CD4-positive, alpha-beta T cell treated with Interleukin-4 for 4 hours (primary cell): ENCODE measurements at places on chromosomes 2 and 18.
A peak's percentile ranks its signal among the peaks of the same experiment; 100 is the strongest.

- DNase-seq: no peak
Observed at GRCh38 chr18:49691177-49691608, 122.1 kb downstream of the ACAA2 start.

GRCh38 chr2:63926815-63927214 lies 85.1 kb downstream of the UGP2 start:
- no peak for DNase-seq

DNA sequence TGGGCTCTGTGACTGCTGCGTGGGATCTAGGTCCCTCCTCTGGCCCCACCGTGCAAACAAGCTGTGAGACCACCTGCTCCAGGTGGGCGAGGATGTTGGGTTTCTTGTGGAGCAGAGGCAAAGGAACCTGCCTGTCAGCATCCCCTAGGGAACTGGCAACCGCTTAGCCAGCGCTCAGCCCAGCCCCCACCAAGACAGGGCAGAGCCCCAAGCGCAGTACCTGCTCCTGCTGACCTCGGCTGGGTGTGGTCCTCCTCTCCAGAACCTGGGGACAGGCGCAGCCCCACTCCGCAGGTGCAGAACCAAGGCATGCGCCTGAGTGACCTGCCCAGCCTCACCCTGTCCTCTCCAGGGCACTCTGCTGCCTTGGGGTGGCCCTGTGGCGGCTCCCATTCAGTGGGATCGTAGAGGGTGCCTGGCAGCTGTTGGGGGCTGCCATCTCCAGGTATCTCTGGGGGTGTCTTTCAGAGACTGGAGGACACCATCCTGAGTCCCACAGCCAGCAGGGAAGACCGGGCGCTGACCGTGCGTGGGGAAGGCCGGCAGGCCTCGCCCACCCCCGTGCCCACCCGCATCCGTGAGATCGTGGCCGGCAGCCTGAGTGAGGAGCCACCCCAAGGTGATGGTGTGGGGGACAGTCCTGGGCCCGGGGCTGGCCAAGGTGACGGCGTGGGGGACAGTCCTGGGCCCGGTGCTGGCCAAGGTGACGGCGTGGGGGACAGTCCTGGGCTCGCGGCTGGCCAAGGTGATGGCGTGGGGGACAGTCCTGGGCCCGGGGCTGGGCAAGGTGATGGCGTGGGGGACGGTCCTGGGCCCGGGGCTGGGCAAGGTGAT lies 12.3 kb downstream of the CROCC2 start:
- no peak for DNase-seq

- DNase-seq: no peak
Observed at GRCh38 chr2:182144776-182145165, 159.1 kb downstream of the PPP1R1C start.

GRCh38 chr2:150531591-150531990 lies 44.1 kb upstream of the RND3 start:
- no peak for DNase-seq

- DNase-seq: no peak
Observed at GRCh38 chr18:5512176-5512575, 31.6 kb downstream of the EPB41L3 start.

GRCh38 chr2:239911641-239912071 lies 113.5 kb downstream of the NDUFA10 start:
- DNase-seq: peak; percentile 6

DNA sequence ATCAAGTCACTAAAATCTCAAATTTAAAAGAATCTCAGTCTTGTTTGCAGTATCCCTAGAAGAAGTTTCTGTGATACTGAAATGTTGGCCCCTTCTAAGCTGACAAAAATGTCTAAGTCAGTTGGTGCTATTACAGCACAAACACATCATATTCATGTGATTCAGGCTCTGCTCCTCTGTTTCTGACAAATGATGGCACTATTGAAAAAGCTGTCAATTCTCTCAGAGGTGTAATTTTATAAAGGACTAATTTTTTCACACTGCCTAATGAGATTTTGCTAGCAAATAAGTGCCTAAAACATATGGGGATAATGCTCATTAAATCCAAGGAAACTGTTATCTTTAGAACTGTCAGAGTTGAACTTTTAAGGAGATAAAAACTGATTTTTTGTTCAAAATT lies 445.9 kb downstream of the DSC3 start:
- no peak for DNase-seq

- DNase-seq: no peak
Observed at GRCh38 chr2:165203689-165204559, at the start of gene SCN3A. Gene SCN3A (minus strand): TSS chr2:165204050. CDS start chr2:165176394, 27,656 bp downstream.

DNA sequence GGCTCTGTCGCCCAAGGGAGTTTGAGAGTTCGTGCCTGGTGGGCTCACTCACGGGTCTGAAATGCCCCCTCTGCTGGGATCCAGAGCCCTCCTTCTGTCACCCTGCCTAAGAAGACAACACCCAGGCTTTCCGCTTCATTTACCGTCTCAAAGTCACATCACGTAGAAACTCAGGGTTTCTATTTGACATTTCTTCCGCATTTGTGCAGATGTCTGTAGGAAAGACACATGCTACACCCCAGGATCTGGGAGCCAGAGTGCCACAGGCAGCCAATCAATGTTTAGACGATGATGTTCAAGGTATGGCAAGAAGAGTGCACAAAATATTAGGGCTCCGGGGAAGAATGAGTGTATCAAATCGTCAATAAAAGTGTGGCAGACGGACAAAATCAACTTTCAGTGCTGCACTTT lies 24.4 kb upstream of the ACKR3 start:
- DNase-seq: no peak

GRCh38 chr2:23916727-23917405 lies 10.1 kb downstream of the ATAD2B start:
- peak; percentile 27 for DNase-seq

GRCh38 chr2:1652034-1652790 lies 92.1 kb downstream of the PXDN start:
- DNase-seq: no peak

DNA sequence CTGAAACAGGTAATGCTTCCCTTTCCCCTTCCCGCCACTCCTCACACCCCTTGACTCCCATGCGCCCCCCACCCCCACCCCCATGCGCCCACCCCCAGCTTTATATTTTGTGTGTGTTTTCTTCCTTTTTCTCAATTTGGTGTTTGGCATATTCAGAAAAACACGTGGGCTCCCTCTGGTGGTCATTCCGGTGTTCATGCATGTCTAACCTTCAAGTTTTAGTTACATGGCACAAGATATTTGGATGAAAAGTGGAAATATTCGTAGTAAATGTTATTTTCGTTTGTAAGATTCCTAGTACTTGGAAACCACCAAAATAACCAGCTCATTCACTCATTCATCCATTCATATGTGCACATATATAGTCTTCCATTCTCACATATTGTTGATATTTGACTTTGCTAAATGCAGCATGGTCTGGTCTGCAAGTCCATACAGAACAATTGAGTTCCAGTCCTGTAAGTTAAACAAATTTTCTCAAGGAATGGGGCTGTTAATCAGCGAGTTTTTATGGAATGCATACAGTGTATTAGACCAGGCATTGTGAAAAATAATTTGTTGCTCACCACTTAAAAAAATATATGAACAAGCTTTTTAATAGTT lies 143.6 kb upstream of the MAP3K20 start:
- DNase-seq: peak; percentile 40

DNA sequence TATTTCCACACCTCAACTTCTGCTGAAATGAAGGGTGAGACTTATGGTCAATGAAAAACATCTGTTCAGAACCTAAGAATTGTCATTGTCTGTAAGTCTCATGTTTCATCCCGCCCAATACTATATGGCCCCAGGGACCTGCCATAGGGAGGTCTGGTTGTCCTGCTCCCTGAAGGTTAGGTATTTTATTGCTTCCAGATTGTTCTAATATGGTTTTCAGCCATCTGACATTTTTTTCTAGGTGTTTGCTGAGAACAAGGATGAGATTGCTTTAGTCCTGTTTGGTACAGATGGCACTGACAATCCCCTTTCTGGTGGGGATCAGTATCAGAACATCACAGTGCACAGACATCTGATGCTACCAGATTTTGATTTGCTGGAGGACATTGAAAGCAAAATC lies 7.3 kb downstream of the XRCC5 start:
- DNase-seq: no peak

DNA sequence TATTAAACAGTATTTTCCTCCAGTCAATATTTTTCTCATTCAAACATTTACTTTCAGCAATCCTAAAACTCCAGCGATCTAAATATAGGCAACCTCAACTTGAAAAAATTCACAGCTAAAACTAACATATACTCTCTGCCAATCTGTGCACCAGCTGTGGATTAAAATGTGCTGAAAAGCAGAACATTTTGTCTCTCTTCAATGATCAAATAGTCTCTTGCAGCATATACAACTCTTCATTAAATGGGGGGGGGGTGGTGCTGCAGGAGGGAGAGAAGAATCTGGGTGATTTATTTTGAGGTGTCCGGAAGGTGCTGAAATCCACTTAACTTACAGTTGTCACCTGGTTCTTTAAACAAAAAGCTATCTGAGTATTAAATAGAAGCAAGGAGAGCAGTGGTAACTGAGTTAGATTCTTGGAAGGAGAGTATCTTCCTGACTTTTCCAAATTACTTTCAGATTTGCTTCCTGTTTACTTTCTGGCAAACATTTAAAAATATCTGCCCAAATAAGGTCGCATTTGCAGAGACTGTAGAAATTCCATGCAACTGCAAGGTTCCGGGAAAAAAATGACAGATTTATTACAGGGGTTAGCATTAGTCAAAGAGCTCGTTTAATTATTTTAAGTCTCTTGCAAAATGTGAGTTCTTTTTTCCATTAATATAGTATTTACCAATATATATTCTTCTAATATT lies 904.7 kb upstream of the ACVR2A start:
- no peak for DNase-seq

GRCh38 chr2:200302940-200303727 lies 3.4 kb upstream of the SPATS2L start:
- no peak for DNase-seq

GRCh38 chr2:217790195-217790594 lies 212.6 kb downstream of the TNS1 start:
- peak; percentile 21 for DNase-seq

- DNase-seq: no peak
Observed at GRCh38 chr2:214730800-214731407, 78.6 kb downstream of the BARD1 start.

- no peak for DNase-seq
Observed at GRCh38 chr2:127733816-127734537, 32.7 kb downstream of the SFT2D3 start.

DNA sequence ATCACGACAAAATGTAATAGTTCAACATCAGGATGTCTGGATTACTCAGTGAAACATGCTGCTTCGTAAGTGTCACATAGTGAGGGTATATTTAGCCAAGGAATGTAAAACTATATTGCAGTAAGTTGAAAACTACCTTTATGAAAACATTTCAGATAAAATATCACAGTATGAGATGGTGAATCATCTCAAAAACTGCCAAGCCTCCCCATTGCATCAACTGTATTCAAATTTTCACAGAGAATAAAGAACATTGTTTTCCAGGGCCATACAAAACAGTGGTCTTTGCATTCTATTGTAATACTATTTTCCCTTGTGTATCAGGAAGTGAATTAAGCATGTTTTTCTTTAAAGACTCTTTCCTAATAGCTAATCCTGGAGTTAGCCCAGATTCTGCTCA lies 47.6 kb upstream of the MSTN start:
- DNase-seq: no peak

DNA sequence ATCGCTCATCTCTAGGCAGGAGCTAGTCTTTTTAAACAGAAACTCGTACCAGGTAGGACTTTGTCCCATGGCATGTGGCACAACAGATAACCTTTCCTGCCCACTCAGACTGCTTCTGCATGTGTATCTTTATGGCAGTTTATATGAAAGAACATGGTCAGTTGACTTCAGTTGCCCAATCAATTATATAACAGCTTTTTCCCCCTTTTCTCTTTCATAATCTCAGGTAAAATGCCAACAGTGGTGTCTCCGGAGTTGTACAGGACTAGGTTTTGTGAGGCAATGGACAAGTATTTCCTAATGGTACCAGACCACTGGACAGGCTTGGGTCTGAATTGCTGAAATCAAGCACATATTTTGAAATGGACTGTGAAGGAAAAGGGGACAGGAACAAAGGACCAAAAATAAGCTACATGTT lies 51.6 kb upstream of the PTH2R start:
- DNase-seq: no peak

- no peak for DNase-seq
Observed at GRCh38 chr2:209525331-209525730, 101.5 kb downstream of the MAP2 start.

GRCh38 chr2:121052521-121052920 lies 232.5 kb downstream of the TFCP2L1 start:
- DNase-seq: no peak

GRCh38 chr2:197925204-197925603 lies 120.8 kb downstream of the PLCL1 start:
- DNase-seq: no peak

- DNase-seq: no peak
Observed at GRCh38 chr2:102235042-102235473, 48.2 kb downstream of the IL1RL2 start.

- DNase-seq: no peak
Observed at GRCh38 chr2:238228700-238229099, 11.1 kb downstream of the HES6 start.
